Right lung (tissue), 10 donors: ENCODE measurements at places on chromosomes 16 and 17. TPM values are rescaled to one million over a fixed set of nuclear protein-coding genes. Genes with fewer than 3 reads are reported as not detected.

The SLC2A4 gene
- 2.7 TPM for polyA plus RNA-seq

The C17orf67 gene
- 3.3 TPM for polyA plus RNA-seq

The GPR142 gene
- 0.13 TPM for polyA plus RNA-seq

The MYH11 gene
- polyA plus RNA-seq: 176 TPM

The GHDC gene
- 20.2 TPM for polyA plus RNA-seq

The KRT15 gene
- polyA plus RNA-seq: 1.0 TPM

- no peak for DNase-seq
These were observed 21.2 kb upstream of the LGALS9 start for GRCh38 chr17:27609611-27610303.

DNA sequence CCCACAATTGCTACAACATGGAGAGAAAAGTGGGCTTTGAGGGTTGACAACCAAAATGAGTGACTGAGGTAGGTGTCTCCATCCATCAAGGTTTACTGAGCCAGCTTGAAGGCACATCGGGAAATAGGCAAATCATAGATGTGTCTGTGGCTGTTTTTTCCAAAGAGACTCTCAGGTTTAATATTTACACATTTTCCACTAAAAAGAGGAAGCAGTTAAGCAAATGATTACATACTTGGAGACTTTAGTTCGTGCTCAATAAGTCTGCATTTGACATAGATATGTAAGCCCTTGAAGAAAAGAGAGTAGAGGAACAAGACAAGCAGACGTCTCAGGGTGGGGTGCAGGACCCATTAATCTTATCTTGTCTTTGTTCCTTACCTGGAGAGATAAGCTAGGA, 148.9 kb upstream of the COX10 start:
- DNase-seq: no peak

DNA sequence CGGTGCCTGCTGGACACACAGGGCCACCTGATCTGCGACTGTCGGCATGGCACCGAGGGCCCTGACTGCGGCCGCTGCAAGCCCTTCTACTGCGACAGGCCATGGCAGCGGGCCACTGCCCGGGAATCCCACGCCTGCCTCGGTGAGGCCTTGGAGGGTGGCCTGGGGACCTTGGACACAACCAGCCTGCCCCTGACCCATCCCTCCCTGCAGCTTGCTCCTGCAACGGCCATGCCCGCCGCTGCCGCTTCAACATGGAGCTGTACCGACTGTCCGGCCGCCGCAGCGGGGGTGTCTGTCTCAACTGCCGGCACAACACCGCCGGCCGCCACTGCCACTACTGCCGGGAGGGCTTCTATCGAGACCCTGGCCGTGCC, 1.4 kb downstream of the NTN3 start:
- DNase-seq: no peak

DNA sequence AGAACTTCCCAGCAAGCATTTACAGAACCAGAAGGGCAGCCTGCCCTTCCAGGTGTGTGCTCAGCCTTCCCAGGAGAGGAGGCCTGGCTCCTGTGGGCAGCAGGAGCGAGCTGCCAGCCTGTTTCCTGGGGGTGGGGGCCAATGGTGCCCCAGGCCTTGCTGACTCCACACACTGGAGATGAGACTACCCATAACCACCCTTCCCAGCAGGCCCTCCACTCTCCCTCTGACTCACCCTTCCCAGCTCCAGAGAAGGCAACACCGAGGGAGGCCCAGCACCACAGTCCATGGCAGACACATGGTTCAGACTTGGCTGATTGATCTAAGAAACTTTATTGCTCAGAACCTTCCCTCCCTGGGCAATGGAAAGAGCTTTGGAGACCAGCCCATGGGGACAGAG, 1.8 kb upstream of the PRSS53 start:
- DNase-seq: no peak

- no peak for DNase-seq
These were observed 10.4 kb downstream of the CHMP6 start for GRCh38 chr17:81002013-81002384.

DNA sequence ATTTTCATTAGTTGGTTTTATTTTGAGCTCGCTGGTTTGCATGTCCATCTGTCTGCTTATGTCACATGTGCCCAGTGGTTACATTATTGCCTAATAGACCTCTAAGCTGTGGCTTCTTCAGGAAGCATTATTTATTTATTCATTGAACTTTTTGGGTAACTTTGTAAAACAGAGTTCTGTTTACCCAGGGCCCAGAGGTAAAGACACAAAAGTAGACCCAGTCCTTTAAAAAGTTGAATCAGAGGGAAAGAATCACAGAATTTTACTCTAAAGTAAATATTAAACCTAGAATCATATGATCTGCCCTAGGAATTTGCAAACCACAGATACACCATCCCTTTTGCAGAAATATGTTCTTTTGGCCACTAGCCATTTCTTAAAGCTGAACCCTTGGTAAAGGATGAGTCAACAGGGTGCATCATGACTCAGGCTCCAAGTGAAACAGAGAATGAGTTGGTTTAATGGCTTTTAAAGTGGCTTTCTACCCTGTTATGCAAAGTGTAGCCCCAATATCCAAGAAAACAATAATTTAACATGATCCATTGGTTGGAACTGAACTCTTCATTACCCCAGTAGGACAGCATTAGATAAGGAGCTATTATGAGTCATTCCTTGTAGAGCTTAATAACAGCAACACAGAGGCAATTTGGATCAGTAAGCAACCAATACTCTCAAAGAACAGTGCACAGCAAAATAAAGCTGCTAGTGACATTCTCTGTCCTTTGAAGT, 236.3 kb downstream of the KCNJ2 start:
- no peak for DNase-seq

GRCh38 chr17:68094481-68095078, 59.0 kb downstream of the KPNA2 start:
- DNase-seq: no peak

GRCh38 chr16:84897911-84898377, 78.2 kb downstream of the CRISPLD2 start:
- DNase-seq: no peak

DNA sequence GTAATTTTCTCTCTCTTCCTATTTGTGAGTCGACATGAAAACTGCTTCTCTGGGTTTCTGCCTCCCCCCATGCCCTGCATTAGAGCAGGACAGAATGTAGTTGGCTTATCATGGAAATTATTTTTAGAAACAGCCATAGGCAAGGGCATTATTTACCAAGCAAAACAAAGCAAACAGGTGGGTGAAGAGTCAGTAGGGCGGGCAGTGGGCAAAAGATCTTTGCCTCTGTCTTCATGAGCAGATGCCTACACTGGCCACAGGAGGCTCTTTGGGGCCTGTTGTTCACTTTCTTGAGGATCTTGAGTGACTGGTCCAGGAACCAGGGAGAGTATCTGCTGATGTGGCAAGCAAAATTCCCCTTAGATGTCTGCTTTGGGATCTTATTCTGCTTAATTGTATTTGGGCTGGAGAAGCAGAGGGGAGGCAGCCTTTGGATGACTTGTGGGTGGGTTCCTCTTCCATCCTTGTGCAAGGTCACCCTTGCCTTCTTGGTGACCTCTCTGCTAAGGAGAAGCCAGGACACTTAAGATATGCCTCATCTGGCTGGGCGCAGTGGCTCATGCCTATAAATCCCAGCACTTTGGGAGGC, 42.5 kb upstream of the CLEC19A start:
- DNase-seq: no peak

- no peak for DNase-seq
These were observed 2.7 kb downstream of the ESRP2 start for GRCh38 chr16:68233085-68233834.
